Naive thymus-derived CD4-positive, alpha-beta T cell (primary cell): ENCODE measurements at places on chromosomes 2 and 18. TPM values are rescaled to one million over a fixed set of nuclear protein-coding genes. Genes with fewer than 3 reads are reported as not detected.

DNA sequence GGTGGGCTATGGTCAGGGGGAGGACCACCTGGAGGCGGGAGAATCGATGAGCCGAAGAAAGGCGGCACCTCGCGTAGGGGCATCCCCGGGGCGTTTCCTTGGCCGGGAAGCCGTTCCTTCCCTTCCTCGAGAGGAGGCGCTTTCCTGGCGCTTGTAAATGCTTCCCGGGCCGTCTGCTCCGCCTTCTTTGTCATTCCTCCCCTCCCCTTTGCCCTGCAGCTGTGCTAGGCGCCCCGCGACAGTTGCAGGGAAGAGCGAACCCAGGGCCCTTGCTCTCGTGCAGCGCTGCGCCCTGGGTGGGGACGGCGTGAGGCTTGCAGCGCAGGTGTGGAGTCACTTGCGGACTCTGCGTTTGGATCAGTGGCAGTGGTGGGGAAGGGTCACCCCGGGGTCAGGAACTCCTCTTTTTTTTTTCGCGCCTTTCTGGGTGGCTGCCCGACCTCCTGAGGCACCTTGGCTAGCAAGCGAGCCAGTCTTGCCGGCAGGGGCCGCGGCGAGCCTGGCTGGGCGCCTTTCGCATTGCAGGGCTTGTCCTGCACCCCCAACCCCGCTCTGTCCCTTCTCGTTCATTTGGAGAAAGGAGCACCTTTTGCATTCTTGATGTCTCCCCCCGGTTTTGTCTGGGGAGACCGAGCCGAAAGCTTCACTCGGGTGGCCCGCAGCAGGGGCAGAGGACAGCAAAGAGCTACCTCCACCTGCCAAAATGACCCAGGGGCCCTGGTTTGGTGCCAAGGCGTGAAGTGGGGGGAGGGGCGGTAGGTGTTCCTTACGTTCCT is 858 bp downstream of the KCNS3 start:
- DNase-seq: no peak

DNA sequence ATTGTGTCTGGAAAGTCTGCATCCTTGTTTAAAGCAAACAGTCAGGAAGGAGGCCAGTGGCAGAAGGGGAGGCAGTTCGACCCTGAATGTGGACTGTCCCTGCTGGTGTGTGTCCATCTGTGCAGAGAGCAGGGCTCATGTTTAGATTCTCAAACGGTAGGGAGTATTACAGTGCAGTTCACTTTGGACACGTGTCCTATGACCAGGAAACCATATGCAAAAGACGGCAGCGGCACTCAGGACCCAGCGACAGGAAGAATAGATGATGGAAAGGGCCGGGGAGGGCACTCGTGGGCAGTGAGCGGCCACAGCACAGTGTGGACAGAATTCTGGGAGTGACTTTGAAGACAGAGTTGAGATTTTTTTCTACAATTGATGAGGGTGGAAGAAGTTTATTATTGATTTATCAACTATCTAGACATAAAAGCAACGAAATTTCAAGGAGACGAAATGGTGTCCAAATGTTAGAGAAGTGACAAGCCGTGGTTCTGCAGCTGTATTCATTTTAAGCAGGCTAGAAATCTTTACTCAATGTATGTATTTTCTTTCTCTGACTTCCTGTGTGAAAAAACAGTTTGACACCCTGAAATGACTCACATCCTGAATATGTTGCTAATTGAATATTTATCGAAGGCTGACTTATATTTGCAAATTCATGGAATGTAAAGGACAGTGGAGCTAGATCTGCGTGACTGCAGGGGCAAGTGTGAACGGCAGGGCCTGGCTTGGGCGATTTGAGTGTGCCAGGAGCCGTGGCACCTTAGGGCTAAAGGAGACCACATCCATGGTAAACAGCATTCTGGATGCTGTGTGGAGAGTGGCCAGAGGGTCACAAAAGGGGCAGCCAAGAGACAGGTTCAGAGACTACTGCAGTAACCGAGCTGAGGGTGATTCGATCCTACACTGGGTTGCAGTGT is 214.2 kb downstream of the PTGR3 start:
- no peak for DNase-seq

- DNase-seq: no peak
These were observed 67.9 kb downstream of the BIRC6 start for GRCh38 chr2:32424739-32425138.

- no peak for DNase-seq
These were observed 159.3 kb downstream of the CYRIA start for GRCh38 chr2:16506366-16506765.

Gene SCYGR5
- not detected for total RNA-seq
